Natural killer cell (primary cell): ENCODE measurements at places on chromosomes 2 and 18.

- H3K4me1 ChIP-seq: peaks cover 88% of the 10 kb centered on the region
- H3K27ac ChIP-seq: peak within 1 kb of the TSS; percentile 92
- peak; percentile 82 for DNase-seq
- peak within 1 kb of the TSS; percentile 76 for H3K4me3 ChIP-seq
- H3K36me3 ChIP-seq: peaks cover 15% of the 10 kb centered on the region
Observed at GRCh38 chr2:240567872-240568677, at the start of gene RNPEPL1. Gene RNPEPL1, plus strand, starts transcription at chr2:240568484. Its CDS starts 103 bp downstream, at chr2:240568587.

- no peaks in the 10 kb centered on the region for H3K4me1 ChIP-seq
- DNase-seq: no peak
- no peak overlapping the region for H3K27ac ChIP-seq
- H3K27me3 ChIP-seq: peaks cover 2% of the 10 kb centered on the region
Observed at GRCh38 chr2:55707751-55708150, 14.1 kb upstream of the PNPT1 start.

- no peaks in the 10 kb centered on the region for H3K4me1 ChIP-seq
- H3K4me3 ChIP-seq: no peak overlapping the region
- no peaks in the 10 kb centered on the region for H3K36me3 ChIP-seq
- H3K27me3 ChIP-seq: no peaks in the 10 kb centered on the region
Observed at GRCh38 chr18:59239642-59240041, 19.7 kb downstream of the GRP start.

- H3K36me3 ChIP-seq: peaks cover 3% of the 10 kb centered on the region
- DNase-seq: peak; percentile 44
- H3K4me1 ChIP-seq: peaks cover 28% of the 10 kb centered on the region
Observed at GRCh38 chr2:224938651-224939182, 103.6 kb downstream of the DOCK10 start.

- H3K4me3 ChIP-seq: no peak overlapping the region
- H3K36me3 ChIP-seq: no peaks in the 10 kb centered on the region
Observed at GRCh38 chr18:61929881-61930640, 37.3 kb upstream of the RNF152 start.

GRCh38 chr2:121778741-121779487, 23.5 kb downstream of the TSN start:
- no peak overlapping the region for H3K27ac ChIP-seq
- no peak for DNase-seq
- H3K36me3 ChIP-seq: no peaks in the 10 kb centered on the region
- H3K4me3 ChIP-seq: no peak overlapping the region
- no peaks in the 10 kb centered on the region for H3K27me3 ChIP-seq

DNA sequence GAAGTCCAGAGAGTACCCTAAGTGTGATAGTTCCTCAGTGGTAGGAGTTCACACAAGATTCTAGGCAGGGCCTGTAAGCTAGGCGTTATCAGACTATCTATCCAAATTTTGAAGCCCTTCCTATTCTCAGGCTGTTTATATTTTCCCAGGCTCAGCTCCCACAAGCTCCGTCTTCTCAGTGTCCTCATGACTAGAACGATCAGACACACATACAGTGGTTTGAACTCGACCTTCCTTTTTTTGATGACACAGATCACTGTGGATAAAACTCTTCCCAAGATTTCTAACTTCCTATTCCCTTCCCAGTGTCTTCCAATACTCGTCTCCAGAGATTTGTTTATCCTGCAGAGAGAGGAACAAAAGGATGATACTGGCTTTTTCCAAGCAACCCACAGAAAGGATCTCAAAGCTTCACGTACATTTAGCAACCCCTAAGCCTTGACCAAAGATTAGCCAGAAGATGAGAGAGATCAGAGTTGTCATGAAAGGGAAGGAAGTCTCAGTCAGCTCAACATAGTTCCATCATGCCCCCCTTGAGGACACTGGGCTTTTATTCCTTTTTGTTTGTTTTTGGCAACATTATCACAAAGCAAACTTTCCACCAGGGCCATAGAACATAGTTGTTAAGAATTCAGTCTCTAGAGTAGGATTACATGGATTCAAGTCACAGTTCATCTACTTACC, 42.3 kb upstream of the DOK6 start:
- DNase-seq: no peak
- H3K4me1 ChIP-seq: no peaks in the 10 kb centered on the region
- H3K27ac ChIP-seq: no peak overlapping the region
- no peaks in the 10 kb centered on the region for H3K36me3 ChIP-seq

DNA sequence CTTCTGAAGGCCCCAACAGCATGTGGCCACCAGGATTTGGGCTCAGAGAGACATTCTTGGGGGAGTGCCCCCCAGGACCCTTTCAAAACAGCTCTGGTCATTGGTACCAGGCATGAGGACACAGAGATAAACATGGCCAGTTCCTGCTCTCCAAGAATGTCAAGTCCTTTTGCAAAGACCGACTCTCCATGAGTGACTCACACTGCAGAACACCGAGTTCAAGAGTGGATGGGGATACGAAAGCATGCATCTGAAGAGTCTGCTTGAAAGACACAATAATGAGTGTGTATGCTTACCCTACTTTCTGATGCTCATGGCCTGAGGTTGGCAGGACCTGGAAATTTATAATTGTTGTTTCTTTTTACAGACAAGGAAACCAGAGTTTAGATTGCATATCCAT, 450.6 kb downstream of the TSN start:
- H3K4me1 ChIP-seq: no peaks in the 10 kb centered on the region
- H3K27ac ChIP-seq: no peak overlapping the region
- H3K4me3 ChIP-seq: no peak overlapping the region
- no peaks in the 10 kb centered on the region for H3K36me3 ChIP-seq
- no peaks in the 10 kb centered on the region for H3K27me3 ChIP-seq

DNA sequence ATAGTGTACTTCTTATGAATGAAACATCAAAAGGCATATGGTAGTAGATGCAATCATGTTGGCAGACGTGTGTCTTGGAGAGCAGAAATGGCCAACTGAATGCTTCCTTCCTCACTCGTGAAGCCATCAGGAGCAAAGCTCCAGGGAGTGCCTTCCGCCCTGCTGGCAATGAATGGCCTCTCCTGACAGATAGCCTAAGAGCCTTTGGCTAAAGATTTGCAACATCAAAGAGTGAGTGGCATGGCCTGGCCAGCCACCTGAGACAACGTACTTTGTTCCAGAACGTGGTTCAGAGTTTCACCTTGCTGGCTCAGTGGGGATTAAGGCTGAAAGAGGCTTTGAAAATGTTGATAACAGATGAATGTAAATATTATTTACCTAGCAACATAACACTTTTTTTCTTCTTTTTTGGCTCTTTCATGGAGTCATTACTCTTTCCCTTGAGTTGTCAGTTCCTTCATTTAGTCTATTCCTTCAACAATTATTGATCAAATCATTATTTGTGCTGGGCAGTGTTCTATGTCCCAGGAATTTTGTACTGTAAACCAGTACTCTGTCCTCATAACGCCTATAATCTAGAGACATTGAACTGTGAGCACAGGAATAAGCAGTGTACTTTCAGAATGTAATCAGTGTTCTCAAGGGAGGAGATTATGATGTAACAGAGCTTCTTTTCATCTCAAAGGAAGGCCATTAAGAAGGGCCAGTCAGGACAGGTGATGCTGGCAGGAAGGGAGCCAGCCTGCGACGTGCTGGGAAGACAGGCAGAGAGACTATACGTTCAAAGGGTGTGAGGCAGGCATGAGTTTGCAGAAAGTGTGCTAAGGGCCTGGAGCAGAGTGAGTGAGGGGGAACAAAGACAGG, 59.4 kb upstream of the SH3RF3 start:
- no peak overlapping the region for H3K27ac ChIP-seq
- no peaks in the 10 kb centered on the region for H3K36me3 ChIP-seq
- H3K27me3 ChIP-seq: no peaks in the 10 kb centered on the region
- no peak overlapping the region for H3K4me3 ChIP-seq
- DNase-seq: no peak
- H3K4me1 ChIP-seq: no peaks in the 10 kb centered on the region

- H3K4me1 ChIP-seq: peaks cover 2% of the 10 kb centered on the region
- H3K4me3 ChIP-seq: no peak overlapping the region
- DNase-seq: no peak
- H3K27me3 ChIP-seq: no peaks in the 10 kb centered on the region
- no peak overlapping the region for H3K27ac ChIP-seq
- no peaks in the 10 kb centered on the region for H3K36me3 ChIP-seq
Observed at GRCh38 chr2:223096235-223096970, 44.4 kb downstream of the KCNE4 start.

DNA sequence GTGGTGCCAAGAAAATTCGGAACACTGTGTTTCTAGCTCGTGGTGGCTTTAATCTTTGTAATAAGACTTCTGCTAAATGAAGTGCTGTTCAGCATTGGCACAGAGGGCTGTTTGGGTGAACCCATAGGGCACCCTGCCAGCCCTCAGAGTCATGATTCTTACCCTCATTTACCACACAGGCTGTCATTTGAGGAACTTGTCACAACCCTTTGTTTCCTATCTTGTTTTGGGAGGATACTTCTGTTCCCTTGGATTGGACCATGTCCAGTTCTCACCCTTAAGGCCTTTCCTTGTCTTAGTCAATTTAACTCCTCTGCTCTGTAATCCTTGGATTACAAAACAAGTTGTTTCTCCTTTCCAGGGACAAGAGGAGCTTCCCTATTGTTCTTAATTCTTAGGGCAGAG, 225.7 kb downstream of the MTX2 start:
- no peaks in the 10 kb centered on the region for H3K36me3 ChIP-seq
- peaks cover 9% of the 10 kb centered on the region for H3K4me1 ChIP-seq
- no peak overlapping the region for H3K4me3 ChIP-seq

GRCh38 chr2:222960126-222960525, 91.9 kb upstream of the KCNE4 start:
- no peak overlapping the region for H3K4me3 ChIP-seq
- H3K27me3 ChIP-seq: no peaks in the 10 kb centered on the region
- H3K36me3 ChIP-seq: no peaks in the 10 kb centered on the region
- no peaks in the 10 kb centered on the region for H3K4me1 ChIP-seq
- H3K27ac ChIP-seq: no peak overlapping the region
- no peak for DNase-seq

DNA sequence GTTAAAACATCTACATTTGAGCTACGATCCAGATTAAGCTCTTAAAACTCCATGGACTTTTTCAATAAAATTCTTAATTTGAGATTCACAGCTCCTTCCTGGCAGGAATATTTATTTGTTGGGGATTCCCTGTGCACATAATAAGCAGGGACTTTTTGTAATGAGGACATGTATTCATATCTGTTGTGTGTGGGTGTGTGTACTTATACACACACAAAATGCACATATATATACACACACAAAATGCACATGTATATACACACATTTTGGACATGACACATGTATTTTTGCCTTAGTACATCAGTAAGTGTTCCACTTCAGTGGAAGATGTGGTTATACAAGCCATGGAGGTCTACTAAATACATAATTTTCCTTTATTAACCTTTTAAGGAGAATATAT, 1131.1 kb upstream of the CDH2 start:
- H3K4me1 ChIP-seq: no peaks in the 10 kb centered on the region
- DNase-seq: no peak
- H3K36me3 ChIP-seq: no peaks in the 10 kb centered on the region
- no peak overlapping the region for H3K4me3 ChIP-seq
- no peak overlapping the region for H3K27ac ChIP-seq

DNA sequence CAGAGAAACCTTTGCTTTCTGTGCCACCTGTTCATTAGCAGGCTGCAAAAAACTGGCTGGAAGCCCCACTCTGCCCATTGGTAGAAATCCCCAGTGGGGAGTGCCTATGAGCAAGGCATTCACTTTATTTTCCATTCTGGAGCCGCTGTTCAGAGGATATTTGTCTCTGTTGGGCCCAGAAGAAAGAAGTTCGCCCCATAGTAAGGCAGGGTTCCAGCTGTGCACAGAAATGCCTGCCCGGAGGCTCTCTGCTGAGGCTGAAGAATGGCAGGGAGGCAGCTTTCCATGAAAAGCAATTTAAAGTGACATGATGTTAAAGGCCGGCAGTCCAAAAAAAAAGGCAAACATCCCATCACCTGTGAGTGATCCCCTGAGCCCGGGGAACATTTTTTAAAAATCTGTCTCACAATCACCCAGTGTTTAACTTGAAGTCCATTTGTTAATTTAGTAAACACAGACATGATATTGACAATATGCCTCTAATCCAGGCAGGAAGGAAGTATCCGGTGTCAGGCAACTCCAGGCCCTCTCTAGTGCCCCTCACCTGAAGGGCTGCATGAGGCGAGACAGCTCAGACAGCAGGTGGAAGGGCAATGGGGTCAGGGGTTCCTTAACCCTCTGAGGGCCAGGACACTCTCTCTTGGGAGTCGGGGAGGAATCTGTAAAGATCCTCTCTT, 265.1 kb upstream of the SIX2 start:
- H3K27ac ChIP-seq: no peak overlapping the region
- H3K4me1 ChIP-seq: no peaks in the 10 kb centered on the region
- H3K36me3 ChIP-seq: no peaks in the 10 kb centered on the region

- H3K4me1 ChIP-seq: no peaks in the 10 kb centered on the region
- no peak overlapping the region for H3K27ac ChIP-seq
- no peaks in the 10 kb centered on the region for H3K27me3 ChIP-seq
- DNase-seq: no peak
- no peaks in the 10 kb centered on the region for H3K36me3 ChIP-seq
Observed at GRCh38 chr2:145987793-145988192, 1467.9 kb upstream of the ZEB2 start.

DNA sequence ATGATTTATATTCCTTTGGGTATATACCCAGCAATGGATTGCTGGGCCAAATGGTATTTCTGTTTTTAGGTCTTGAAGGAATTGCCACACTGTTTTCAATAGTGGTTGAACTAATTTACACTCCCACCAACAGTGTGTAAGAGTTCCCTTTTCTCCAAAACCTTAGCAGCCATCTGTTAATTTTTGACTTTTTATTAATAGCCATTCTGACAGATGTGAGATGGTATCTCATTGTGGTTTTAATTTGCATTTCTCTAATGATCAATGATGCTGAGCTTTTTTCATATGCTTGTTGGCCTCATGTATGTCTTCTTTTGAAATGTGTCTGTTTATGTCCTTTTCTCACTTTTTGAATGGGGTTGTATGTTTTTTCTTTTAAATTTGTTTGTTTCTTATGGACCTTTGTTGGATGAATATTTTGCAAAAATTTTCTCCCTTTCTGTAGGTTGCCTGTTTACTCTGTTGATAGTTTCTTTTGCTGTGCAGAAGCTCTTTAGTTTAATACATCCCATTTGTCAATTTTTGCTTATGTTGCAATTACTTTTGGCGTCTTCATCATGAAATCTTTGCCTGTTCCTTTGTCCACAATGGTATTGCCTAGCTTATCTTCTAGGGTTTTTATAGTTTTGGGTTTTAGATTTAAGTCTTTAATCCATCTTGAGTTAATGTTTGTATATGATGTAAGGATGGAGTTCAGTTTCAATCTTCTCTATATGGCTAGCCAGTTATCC, 119.7 kb upstream of the XIRP2 start:
- H3K4me3 ChIP-seq: no peak overlapping the region
- H3K27ac ChIP-seq: no peak overlapping the region
- no peaks in the 10 kb centered on the region for H3K27me3 ChIP-seq
- no peaks in the 10 kb centered on the region for H3K36me3 ChIP-seq
